ENCODE measurements at places on chromosomes 1 and 21.
A peak's percentile ranks its signal among the peaks of the same experiment; 100 is the strongest.

DNA sequence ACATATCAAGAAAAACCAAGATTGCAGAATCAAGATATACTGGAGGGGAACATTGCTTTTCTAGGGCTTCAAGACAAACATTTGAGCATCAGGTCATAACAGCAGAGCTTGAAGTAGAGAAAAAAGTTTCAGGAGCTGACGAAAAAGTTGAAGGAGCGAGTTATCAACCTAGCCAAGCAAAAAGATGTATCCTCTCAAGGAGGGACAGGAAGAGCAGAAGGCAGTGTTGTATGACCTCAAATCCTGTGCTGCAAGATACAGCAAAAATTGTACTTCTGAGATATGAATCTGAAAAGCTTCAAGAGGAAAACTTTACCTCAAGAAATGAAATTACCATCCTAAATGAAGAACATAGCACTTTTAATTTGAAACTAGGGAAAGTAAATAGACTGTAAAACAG lies 153.1 kb downstream of the AK5 start:
- DNase-seq: no peak

GRCh38 chr1:49026230-49026811 lies 249.6 kb upstream of the BEND5 start:
- no peak for DNase-seq

DNA sequence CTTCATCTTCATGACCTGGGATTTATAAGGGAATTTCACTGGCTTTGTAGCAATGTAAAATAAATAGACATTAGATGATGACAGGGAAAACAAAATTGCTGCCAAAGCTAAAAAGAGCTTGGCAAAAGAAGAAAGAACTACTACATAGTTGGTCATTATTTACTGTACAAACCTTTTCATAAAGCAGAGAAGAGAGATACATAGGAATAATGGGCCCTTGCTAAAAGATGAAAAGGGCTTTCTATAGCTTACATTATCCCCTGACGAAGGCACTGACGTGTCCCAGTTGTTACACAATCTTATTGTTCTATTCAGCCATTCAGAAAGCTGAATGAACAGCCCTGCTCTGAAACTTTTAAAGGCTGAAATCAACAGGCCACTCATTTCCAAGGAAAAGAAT lies 57.1 kb downstream of the ZC3H11B start:
- no peak for DNase-seq

GRCh38 chr1:3900969-3901529 lies 977 bp upstream of the C1orf174 start:
- peak; percentile 96 for DNase-seq

DNA sequence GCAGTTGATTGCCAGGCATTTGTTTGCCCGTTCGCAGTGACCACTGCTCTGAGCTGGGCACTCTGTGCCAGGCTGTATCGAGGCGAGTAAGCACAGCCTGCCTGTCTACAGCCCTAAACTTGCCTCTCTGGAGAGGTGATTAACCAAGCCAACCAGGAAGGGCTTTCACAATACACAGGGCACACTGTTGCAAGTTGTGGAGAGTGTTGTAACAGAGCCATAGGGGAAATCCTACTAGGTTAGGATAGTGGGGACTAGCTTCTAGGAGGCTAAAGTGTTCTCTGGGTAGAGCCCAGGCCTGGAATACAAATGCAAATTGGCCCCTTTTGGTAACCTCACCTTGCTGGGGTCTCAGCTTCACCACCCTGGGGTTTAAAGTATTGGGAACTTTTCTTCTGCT lies 23.8 kb downstream of the PRDM2 start:
- no peak for DNase-seq

- no peak for DNase-seq
Measured at GRCh38 chr1:91243171-91243570, 161.5 kb downstream of the HFM1 start.

DNA sequence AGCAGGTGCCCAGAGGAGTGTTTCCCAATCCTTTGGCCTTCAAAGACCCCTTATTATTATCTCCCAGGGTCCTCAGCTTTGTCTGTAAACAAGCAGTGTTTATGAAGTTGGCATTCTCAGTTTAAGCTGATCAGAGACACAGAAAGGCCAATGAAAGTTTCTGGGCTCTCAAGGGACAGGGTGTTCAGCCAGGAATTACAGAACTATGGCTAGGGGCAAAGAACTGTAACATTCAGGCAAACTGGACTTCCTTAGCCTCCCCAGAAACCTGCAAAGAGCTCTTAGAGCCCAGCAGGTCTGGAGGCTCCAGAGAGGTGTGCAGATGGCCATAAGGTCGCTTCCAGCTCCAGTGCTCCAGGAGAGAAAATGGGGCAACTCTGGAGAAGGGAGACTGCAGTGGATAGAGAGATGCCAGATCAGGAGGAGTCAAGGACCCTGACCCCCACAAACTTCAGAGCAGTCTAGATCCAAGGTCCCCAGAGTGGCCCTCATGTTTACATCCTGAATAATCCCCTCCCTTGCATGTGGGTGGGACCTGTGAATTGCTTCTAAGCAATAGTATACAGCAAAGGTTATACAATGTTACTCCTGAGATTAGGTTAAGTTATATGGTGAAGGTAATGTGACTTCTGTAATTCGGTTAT lies 6.2 kb downstream of the ECHDC2 start:
- DNase-seq: no peak

- no peak for DNase-seq
Measured at GRCh38 chr1:25689686-25690381, 73.2 kb downstream of the MAN1C1 start.

Measured in left hindlimb (tissue), 1 donor.